ENCODE measurements at places on chromosomes 2 and 18.

GRCh38 chr18:23154030-23154429, 18.7 kb downstream of the CABLES1 start:
- no peak for DNase-seq

DNA sequence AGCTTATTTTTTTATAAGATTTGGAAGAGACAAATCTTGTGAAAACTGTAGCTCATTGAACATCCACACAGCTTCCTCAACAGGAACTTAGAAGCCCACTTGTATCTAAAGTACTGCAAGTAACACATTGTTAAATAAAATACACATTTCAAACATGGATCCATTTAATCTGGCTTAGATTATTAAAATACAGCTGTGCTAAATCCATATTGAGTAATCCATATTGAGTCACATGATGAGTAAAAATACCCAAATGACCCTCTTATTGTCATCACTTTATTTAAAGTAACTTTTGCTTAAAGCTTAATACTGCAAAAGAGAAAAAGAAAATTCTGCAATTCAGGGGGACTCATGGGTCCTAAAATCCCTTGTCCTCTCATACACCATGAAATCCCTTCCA, 133.3 kb downstream of the OSR1 start:
- no peak for DNase-seq

DNA sequence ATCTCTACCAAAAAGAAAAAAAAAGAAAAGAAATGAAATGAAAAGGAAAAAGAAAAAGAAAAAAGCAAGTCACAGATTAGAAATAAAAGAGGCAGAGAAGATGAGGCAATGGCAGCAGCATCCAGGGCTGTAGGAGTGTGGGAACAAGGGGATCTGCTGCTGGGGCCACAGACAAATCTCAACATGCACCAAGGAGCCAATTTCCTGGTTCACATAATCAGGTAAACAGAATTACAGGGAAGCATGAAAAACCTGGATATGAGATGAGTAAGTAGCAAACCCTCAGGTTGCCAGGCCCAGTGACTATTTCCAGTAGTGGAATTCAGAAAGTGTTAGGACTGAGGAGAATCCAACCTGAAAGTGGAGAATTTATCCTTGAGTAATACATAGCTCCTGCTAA, 77.4 kb upstream of the ARHGAP28 start:
- DNase-seq: no peak

GRCh38 chr2:20624884-20625485, 25.9 kb downstream of the HS1BP3 start:
- DNase-seq: no peak

GRCh38 chr2:55966401-55967118, 43.0 kb upstream of the EFEMP1 start:
- no peak for DNase-seq

DNA sequence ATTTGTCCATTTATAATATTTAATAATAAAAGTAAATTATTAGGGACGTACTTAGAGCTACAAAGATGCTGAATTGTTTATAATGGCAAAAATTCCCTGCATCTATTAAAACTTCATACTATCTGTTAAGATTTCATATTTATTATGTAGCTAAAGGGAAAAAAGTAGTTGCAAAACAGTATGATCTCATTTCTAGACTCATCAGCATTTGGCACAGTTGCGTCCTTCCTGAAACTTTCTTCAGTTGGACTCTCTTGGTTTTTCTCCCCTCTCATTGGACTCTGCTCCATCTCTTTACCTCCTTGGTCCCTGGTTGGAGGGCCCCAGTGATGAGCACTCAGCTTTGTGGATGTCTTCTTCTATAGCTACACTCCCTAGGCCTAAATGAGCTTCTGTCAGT, 99.6 kb downstream of the TMEM247 start:
- DNase-seq: no peak

GRCh38 chr18:10100196-10100595, 186.4 kb downstream of the VAPA start:
- no peak for DNase-seq

GRCh38 chr2:192398236-192398635, 203.5 kb upstream of the TMEFF2 start:
- DNase-seq: no peak

DNA sequence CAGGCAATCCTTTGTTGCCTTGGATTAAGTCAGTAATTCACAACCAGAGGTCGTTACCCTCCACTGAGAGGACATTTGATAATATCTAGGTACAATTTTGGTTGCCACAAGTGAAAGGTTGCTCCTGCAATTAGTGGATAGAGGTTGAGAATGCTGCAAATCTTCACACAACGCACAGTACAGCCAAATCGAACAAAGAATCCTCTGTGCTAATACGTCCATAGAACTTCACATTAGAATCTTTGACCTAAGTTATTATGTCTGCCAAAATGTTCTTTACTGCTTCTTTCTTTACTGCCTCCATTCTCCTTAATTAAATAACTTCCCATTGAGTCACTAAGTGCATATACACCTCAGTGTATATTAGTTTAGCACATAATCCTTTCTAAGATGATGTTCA, 879.5 kb downstream of the TRIB2 start:
- DNase-seq: no peak

DNA sequence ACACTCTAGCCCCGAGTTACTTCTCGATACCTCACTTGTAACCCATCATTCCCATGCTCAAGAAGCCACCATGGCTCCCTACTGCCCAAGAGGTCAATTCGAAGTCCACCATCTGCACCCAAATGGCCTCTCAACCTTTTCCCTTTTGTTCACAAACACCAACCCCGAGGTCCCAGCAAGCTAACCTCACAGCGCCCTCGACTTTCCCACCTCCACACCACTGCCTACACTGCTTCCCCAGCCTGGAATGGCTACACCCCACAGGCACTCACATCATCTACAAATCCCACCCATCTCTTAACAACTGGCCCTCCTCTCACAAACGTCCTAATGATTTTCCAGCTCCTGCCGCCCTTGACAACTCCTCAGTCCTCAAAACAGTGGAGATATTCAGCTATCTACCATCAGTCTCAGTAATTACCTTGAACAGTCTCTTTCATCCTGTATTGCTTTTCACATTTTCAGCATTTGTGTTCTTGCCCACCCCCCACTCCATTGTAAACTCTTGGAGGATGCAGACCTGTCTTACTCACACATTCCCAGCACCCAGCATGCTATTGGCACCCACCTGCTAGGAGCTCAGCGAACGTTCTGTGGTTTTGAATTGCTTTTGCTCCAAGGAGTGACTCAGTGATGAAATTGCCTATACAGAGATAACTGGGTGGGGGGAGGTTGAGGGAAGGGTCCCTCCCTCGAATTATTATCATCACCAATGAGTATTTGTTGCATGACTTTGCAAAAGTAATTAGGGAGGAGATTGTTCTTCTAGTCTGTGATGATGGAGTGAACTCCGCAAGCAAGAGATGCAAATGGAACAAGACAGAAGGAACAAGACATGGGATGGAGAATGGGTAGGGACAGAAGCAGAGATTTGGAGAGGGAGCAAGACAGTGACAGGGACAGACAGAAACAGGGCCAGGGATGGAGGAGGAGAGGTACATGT, 106.8 kb downstream of the CYP26B1 start:
- no peak for DNase-seq

DNA sequence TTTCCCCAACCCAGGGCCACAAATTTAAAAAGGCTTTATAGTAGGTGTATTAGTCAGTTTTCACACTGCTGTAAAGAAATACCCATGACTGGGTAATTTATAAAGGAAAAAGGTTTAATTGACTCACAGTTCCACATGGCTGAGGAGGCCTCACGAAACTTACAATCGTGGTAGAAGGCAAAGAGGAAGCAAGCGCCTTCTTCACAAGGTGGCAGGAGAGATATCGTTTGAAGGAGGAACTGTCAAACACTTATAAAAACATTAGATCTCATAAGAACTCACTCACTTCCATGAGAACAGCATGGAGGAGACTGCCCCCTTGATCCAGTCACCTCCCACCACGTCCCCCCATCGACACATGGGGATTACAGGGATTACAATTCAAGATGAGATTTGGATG, 70.4 kb downstream of the FECH start:
- no peak for DNase-seq

- no peak for DNase-seq
These were observed 21.6 kb upstream of the SULT1C4 start for GRCh38 chr2:108355906-108356734.

DNA sequence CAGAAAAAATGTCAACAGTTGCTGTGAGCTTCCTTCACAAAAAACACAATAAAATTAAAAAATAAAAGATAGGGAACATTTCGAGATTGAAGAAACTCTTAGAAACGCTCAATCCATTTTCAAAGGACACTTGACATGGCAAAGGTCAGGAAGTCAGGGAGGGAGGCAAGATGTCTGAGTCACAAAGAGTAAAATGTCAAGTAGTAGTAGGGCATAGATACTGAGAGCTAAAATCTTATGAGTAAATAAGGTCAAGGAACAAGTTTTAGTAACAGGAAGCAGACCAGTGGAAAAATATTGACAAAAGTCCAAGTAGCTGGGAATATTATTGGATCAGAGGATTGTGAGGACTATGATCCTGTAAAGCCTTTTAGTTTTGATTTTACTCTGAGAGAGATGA, 495.6 kb downstream of the TMX3 start:
- no peak for DNase-seq

- no peak for DNase-seq
These were observed 42.2 kb downstream of the FEZ2 start for GRCh38 chr2:36555789-36556188.

All from NCI-H1694 (cell line).